Endothelial cell (in vitro differentiated cells): ENCODE measurements at places on chromosomes 2 and 18. TPM values are rescaled to one million over a fixed set of nuclear protein-coding genes. Genes with fewer than 3 reads are reported as not detected.

- no peak overlapping the region for H3K4me3 ChIP-seq
- peaks cover 11% of the 10 kb centered on the region for H3K36me3 ChIP-seq
- peaks cover 4% of the 10 kb centered on the region for H3K27me3 ChIP-seq
- H3K4me1 ChIP-seq = peaks cover 52% of the 10 kb centered on the region
- H3K27ac ChIP-seq = peak overlapping the region; percentile 99
These were observed 267.8 kb upstream of the EPAS1 start for GRCh38 chr2:46029332-46029811.

DNA sequence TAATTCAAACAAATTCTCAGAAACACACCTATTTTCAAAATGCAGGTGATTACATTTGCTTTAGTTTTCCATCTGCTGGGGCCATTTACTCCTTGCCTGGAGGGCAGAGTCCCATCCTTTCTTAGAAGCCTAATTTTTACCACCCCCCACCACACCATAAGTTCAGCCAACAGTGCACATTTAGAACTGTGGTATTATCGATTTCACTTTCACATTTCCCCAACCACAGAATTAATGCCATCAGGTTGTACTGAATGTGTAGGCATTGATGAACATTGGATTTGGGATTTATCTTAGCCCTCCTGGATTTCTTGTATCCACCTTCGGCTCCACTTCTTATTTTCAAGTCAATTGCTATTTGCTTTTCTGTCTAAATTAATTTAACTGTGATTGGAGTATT, 4.5 kb downstream of the SCYGR3 start:
- H3K36me3 ChIP-seq = no peaks in the 10 kb centered on the region
- no peak for DNase-seq

STAM2 gene
- total RNA-seq = 22.9 TPM

DNA sequence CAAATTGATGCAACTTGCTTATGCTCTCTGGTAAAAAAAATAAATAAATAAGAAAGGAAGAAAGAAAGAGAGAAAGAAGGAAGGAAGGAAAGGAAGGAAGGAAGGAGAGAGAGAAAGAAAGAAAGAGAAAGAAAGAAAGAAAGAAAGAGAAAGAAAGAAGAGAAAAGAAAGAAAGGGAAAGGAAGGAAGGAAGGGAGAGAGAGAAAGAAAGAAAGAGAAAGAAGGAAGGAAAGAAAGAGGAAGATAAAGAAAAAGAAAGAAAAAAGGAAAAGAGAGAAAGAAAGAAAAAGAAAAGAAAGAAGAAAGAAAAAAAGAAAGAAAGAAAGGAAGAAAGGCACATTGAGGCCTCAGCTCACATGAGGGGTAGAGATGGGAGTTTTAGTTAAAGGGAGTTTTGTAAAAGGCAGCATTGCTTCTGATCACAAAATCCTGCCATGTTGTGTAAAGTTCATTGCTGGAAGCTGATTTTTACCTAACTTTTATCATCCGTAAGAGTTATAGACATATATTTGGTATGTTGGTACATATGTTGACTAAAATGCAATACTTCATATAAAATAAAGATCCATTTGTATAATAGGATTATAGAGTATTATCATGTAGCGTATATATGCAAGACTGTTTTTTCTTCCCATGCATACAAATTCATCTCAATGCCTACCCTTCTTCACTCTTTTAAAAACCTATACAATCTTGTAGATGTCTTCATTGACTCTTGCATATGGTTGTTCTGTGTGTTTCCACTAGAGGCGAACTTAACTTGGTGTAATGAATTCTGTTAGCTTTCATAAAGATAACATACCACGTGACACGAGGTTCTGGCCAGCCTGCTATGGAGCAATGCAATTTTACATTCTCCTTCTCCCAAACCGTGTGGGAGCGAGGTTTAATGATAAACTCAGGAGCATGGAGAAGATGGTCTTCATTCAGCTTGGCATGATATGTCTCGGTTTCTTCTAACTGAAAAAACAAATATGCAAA, 32.8 kb downstream of the MYOM1 start:
- H3K27ac ChIP-seq = no peak overlapping the region
- no peaks in the 10 kb centered on the region for H3K4me1 ChIP-seq
- no peaks in the 10 kb centered on the region for H3K36me3 ChIP-seq
- no peak overlapping the region for H3K4me3 ChIP-seq

- H3K4me3 ChIP-seq = no peak overlapping the region
- DNase-seq = no peak
- H3K36me3 ChIP-seq = no peaks in the 10 kb centered on the region
These were observed 41.7 kb downstream of the CNTNAP5 start for GRCh38 chr2:124066776-124067175.

TMEM17 gene
- 1.7 TPM for total RNA-seq

GRCh38 chr2:109332880-109333279, 203.9 kb downstream of the SH3RF3 start:
- H3K27ac ChIP-seq = peak overlapping the region; percentile 87
- no peak for DNase-seq
- no peaks in the 10 kb centered on the region for H3K36me3 ChIP-seq
- peaks cover 45% of the 10 kb centered on the region for H3K4me1 ChIP-seq
- peaks cover 1% of the 10 kb centered on the region for H3K27me3 ChIP-seq

COL4A4 gene
- 0.15 TPM for total RNA-seq

GRCh38 chr2:16092861-16093638, 152.7 kb downstream of the MYCN start:
- no peak overlapping the region for H3K27ac ChIP-seq
- H3K4me3 ChIP-seq = no peak overlapping the region
- H3K36me3 ChIP-seq = no peaks in the 10 kb centered on the region
- DNase-seq = no peak

DNA sequence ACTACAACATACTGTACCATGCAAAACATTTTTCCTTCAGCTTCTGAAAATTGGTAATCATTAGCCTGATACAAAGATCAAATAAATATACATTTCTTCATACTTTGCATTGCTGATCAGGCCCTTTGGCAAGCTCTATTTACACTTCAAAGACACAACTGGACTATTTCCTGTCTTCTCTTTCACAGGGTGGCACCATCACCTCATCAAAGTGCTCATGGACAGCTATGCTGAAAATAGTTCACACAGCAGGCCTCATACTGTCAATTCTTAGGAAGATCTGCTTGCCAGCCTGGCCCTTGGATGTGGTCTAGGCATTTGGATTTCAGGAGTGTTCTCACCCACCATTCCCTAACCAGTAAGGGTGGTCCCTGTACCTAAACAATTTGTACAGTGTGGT, 33.9 kb downstream of the FBXO15 start:
- H3K27me3 ChIP-seq = no peaks in the 10 kb centered on the region
- no peak for DNase-seq
- H3K27ac ChIP-seq = no peak overlapping the region
- H3K4me3 ChIP-seq = no peak overlapping the region
- H3K4me1 ChIP-seq = no peaks in the 10 kb centered on the region
- H3K36me3 ChIP-seq = no peaks in the 10 kb centered on the region

MEP1B gene
- total RNA-seq = 0.15 TPM

TXNL4A gene
- 86.8 TPM for total RNA-seq

DNA sequence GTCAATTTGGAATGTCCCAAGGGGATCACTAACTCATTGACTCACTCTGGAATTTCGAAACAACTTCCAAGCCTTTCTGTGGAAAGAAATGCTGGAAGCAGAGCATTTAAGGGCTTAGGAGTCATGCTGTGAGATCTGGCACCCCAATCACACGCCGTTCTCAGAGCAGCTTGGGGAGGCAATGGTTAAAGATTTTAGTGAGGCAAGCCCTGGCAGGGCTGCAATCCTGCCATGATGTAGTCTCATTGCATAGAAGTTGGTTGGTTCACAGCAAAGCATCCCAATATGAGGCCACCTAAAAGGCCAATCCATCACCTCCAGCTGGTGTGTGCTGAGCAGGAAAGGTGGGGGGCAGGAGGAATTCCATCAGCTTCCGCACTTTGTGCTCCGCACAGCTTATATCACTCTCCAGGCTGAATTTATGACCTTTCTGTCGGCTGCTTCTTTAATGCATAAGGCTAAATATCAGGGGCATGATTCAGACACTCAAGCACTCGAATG, 1043.9 kb upstream of the POU3F3 start:
- H3K27me3 ChIP-seq = peaks cover 2% of the 10 kb centered on the region
- no peak overlapping the region for H3K4me3 ChIP-seq
- H3K36me3 ChIP-seq = no peaks in the 10 kb centered on the region
- H3K4me1 ChIP-seq = no peaks in the 10 kb centered on the region
- no peak overlapping the region for H3K27ac ChIP-seq
- DNase-seq = no peak

DDX18 gene
- 67.3 TPM for total RNA-seq

DNA sequence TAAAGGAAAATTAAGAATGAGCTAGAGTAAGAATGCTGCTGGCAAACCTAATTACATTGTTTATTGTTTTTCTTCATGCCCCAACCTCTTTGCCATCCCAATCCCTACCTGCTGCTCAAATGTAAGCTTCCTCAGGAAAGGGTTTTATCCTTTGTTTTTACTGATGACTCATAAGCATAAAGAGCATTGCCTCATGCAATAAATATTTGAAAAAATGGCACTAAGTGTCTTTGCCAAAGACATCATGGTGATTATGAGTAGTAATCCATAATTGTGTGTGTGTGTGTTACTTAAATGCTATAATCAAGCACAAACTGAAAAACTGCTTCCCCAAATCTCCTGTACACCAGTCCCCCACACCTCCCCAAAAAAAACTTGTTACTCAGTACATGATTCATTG, 53.4 kb downstream of the DNER start:
- H3K27ac ChIP-seq = no peak overlapping the region
- no peaks in the 10 kb centered on the region for H3K27me3 ChIP-seq
- DNase-seq = no peak

DNA sequence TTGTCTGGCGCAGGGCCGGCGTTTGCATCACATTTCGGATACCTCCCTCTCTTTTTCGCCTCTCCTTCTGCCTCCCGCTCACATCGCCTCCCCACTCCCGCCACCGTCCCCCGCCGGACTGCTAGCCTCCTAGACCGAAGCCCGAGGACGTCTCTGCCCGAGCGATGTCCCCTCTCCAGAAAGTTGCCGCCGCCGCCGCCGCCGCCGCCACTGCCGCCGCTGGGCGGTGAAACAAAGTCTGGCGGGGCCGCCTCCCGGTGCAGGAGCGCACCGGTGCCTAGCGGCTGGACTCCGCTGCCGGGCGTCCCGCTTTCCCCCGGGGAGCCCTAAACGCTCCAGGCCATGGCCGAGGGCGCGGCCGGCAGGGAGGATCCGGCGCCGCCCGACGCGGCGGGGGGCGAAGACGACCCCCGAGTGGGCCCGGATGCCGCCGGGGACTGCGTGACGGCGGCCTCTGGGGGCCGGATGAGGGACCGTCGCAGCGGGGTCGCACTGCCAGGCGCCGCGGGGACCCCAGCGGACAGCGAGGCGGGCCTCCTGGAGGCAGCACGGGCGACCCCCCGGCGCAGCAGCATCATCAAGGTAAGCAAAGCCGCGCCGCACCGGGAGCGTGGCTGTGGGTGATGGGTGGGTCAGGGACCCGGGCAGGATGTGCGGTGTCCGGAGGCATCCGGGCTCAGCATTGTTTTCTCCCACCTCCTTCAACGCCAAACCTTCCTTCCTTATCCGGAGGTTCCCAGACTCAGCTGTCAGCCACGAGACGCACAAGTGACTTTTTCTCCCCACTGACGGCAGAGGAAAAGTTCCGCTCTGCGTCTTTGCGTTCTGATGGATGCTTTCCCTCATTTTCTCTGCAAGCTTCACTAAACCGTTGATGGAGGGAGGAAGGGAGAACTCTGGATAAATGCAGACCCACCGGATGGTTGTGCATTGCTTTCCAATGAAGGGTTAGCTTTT, 643 bp downstream of the PLCL1 start:
- no peaks in the 10 kb centered on the region for H3K36me3 ChIP-seq
- peaks cover 6% of the 10 kb centered on the region for H3K27me3 ChIP-seq
- peak overlapping the region; percentile 94 for H3K4me3 ChIP-seq

DNA sequence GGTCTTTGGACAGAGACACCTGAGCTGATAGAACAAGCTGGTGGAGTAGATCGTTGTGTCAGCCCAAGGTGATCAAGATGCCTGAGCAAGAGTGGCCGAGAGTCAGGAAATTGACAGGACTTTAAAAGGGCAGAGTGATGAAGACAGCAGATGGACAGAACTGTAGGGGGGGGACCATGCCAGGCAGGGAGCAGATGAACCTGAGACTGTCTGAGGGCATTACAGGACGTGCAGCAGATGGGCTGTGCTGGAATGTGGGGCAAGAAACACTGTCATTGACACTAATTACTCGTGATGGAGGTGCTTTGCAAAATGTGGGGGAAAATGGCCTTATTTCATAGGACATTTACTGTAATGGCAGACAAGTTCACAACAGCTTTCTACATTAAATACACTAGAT, 225.0 kb downstream of the THSD7B start:
- no peaks in the 10 kb centered on the region for H3K4me1 ChIP-seq
- H3K36me3 ChIP-seq = no peaks in the 10 kb centered on the region
- H3K27me3 ChIP-seq = peaks cover 2% of the 10 kb centered on the region

GRCh38 chr2:218788529-218789255, 6.7 kb downstream of the CYP27A1 start:
- no peak for DNase-seq
- no peak overlapping the region for H3K4me3 ChIP-seq
- peaks cover 2% of the 10 kb centered on the region for H3K27me3 ChIP-seq
- no peaks in the 10 kb centered on the region for H3K36me3 ChIP-seq

GRCh38 chr2:191165176-191165643, 14.4 kb upstream of the STAT4 start:
- peaks cover 2% of the 10 kb centered on the region for H3K27me3 ChIP-seq
- DNase-seq = no peak
- H3K36me3 ChIP-seq = no peaks in the 10 kb centered on the region
- H3K27ac ChIP-seq = no peak overlapping the region
- peaks cover 11% of the 10 kb centered on the region for H3K4me1 ChIP-seq

LINC00305 gene
- 16.4 TPM for total RNA-seq

- H3K27me3 ChIP-seq = peaks cover 14% of the 10 kb centered on the region
- DNase-seq = no peak
- H3K36me3 ChIP-seq = peaks cover 3% of the 10 kb centered on the region
- H3K27ac ChIP-seq = peak overlapping the region; percentile 80
- peaks cover 52% of the 10 kb centered on the region for H3K4me1 ChIP-seq
These were observed 162.0 kb upstream of the HAAO start for GRCh38 chr2:42954227-42954962.

DNA sequence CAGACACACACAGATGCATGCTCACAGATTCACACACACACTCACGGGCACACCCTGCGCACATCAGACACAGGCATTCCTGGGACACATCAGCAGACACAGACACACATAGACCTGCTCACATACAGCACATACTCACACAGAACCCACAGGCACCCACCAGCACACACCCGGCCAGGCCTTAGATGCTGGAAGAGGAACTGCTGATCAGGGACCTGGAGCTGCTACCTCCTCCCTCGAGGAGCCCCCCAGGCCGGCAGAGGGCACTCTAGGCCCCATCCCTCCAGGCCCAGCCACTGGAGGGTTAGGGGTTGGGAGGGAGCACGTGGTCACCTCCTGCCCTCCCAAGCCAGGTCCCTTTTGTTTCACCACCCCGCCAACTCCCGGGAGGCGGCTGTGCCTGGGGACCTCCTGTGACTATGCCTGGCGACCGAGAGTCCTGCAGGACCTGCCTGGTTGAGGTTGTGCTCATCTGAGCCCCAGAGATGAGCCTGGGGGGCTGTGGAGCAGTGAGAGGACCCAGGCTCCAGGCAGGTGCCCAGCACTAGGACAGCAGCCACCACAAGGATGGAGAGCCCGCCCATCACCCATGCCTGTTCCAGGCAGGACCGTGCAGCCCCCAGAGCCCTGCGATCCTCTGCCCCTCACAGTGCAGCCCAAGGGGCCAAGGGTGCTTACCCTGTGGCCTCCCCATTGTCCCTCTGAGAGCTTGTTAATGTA, 21.0 kb upstream of the PTMA start:
- H3K27me3 ChIP-seq = peaks cover 15% of the 10 kb centered on the region
- H3K27ac ChIP-seq = peak overlapping the region; percentile 27
- peak; percentile 83 for DNase-seq
- peak overlapping the region; percentile 56 for H3K4me3 ChIP-seq
- peaks cover 9% of the 10 kb centered on the region for H3K4me1 ChIP-seq

- no peak overlapping the region for H3K27ac ChIP-seq
- H3K36me3 ChIP-seq = no peaks in the 10 kb centered on the region
- H3K4me3 ChIP-seq = no peak overlapping the region
- no peak for DNase-seq
- H3K4me1 ChIP-seq = no peaks in the 10 kb centered on the region
These were observed 212.5 kb downstream of the DLGAP1 start for GRCh38 chr18:4242431-4243161.
